Large intestine (tissue), 12 donors: ENCODE measurements at places on chromosomes 1 and 21. TPM values are rescaled to one million over a fixed set of nuclear protein-coding genes. Genes with fewer than 3 reads are reported as not detected.

Gene OR2T35
- polyA plus RNA-seq, result not detected

Gene CLCA4
- polyA plus RNA-seq, result 0.04 TPM

Gene LHX8
- not detected for polyA plus RNA-seq

Gene G0S2
- 167 TPM for polyA plus RNA-seq

Gene LAD1
- polyA plus RNA-seq, result 96.4 TPM

Gene ADAM30
- not detected for polyA plus RNA-seq

Gene CHRM3
- 9.5 TPM for polyA plus RNA-seq

Gene LCE1B
- polyA plus RNA-seq, result not detected

Gene RHCE
- 0.60 TPM for polyA plus RNA-seq

Gene TEDDM1
- polyA plus RNA-seq, result 0.09 TPM

Gene OR2L3
- polyA plus RNA-seq, result not detected

Gene MFSD2A
- 27.1 TPM for polyA plus RNA-seq

Gene CFAP74
- polyA plus RNA-seq, result 1.4 TPM

Gene CD247
- polyA plus RNA-seq, result 7.4 TPM

Gene FCGR1A
- 1.8 TPM for polyA plus RNA-seq

Gene CFHR2
- polyA plus RNA-seq, result not detected

Gene NMNAT2
- polyA plus RNA-seq, result 3.3 TPM

Gene DIO1
- 0.58 TPM for polyA plus RNA-seq

Gene TNFAIP8L2
- 5.0 TPM for polyA plus RNA-seq

Gene KAZN
- polyA plus RNA-seq, result 30.4 TPM

Gene REN
- 4.2 TPM for polyA plus RNA-seq

Gene MPZ
- 10.1 TPM for polyA plus RNA-seq
